ENCODE measurements at places on chromosomes 2 and 18.

GRCh38 chr2:236993-237539 is 26.8 kb downstream of the SH3YL1 start:
- DNase-seq, result no peak

DNA sequence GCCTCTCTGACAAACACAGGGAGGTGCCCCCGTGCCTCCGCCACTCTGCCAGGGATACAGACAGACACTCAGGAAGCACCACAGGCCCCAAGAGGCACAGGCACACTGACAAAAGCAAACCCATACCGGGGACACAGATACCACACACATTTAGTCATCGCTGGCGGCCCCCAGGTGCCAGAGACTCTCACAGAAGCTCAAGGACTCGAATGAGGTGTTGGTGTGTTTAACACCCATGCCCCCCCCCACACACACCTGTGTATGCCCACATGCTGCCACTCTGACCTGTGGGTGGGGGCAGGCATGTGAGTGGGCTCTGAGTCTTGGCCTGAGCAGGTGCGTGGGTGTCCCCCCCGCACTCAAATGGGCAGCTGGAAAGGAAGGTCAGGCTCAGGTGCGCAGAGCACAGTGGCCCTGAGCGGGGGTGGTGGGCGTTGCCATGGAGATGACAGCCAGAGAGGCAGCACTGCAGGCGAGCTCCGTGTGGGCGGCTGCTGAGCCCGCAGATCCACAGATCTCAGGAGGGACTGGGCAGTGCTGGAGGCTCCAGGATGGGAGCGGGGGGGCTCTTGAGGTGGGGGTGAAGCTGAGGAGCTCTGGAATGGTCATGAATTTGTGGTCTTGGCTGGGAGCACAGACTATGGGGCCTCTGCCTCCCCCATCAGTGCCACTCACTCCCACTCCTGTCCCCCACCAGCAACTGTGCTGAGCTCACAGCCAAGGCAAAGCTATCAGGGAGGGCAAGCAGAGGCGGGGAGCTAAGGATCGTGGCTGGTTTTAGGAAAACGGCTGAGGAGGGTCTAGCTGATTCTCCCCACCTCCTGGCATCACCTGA is 73.9 kb upstream of the TAF1B start:
- DNase-seq, result peak; percentile 87

- DNase-seq, result peak; percentile 61
These were observed 236.6 kb downstream of the GLI2 start for GRCh38 chr2:120972286-120972685.

- peak; percentile 52 for DNase-seq
These were observed 253.4 kb downstream of the ETAA1 start for GRCh38 chr2:67650291-67651133.

GRCh38 chr2:106833256-106833655 is 52.7 kb downstream of the ST6GAL2 start:
- no peak for DNase-seq

- no peak for DNase-seq
These were observed 97.1 kb upstream of the RMDN2 start for GRCh38 chr2:37827911-37828511.

GRCh38 chr2:241564596-241565410 is 6.3 kb downstream of the BOK start:
- DNase-seq, result no peak

GRCh38 chr2:205461169-205461568 is 221.1 kb upstream of the NRP2 start:
- DNase-seq, result no peak
